ENCODE measurements at places on chromosomes 16 and 17.

GRCh38 chr17:37231887-37232286 lies 143.9 kb upstream of the C17orf78 start:
- H3K4me1 ChIP-seq, result peaks cover 2% of the 10 kb centered on the region
- H3K4me3 ChIP-seq, result no peak overlapping the region
- H3K27me3 ChIP-seq, result no peaks in the 10 kb centered on the region
- DNase-seq, result no peak
- H3K27ac ChIP-seq, result no peak overlapping the region

GRCh38 chr17:14310605-14311004 lies 9.7 kb downstream of the HS3ST3B1 start:
- H3K4me1 ChIP-seq, result peaks cover 32% of the 10 kb centered on the region
- H3K36me3 ChIP-seq, result peaks cover 8% of the 10 kb centered on the region
- H3K27ac ChIP-seq, result peak overlapping the region; percentile 82
- DNase-seq, result no peak
- no peaks in the 10 kb centered on the region for H3K27me3 ChIP-seq

DNA sequence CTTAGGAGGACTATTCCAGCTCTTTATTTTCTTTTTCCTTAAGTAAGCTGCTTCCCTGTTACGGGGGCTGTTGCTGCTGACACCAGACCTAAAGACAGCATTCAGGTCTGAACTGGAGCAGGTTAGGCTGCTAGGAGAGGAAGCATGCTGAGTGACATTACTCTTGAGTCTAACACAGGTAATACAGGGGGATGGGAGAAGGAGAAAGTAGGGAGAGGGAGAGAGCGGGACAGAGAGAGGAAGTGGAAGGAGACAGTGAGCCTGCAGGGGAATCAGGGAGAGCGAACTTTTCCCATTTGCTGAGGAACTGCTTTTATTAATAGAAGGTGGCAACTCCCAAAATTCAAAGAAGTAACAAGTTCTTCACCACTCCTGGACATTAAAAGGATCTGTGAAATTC lies 130.9 kb downstream of the PARN start:
- peak overlapping the region; percentile 43 for H3K27ac ChIP-seq
- H3K4me3 ChIP-seq, result no peak overlapping the region
- H3K27me3 ChIP-seq, result no peaks in the 10 kb centered on the region
- peaks cover 27% of the 10 kb centered on the region for H3K4me1 ChIP-seq

GRCh38 chr17:77437747-77438146 lies 297.0 kb downstream of the SEC14L1 start:
- no peaks in the 10 kb centered on the region for H3K36me3 ChIP-seq
- no peaks in the 10 kb centered on the region for H3K27me3 ChIP-seq
- no peak for DNase-seq
- peak overlapping the region; percentile 99 for H3K27ac ChIP-seq

- H3K36me3 ChIP-seq, result no peaks in the 10 kb centered on the region
- DNase-seq, result no peak
- H3K4me1 ChIP-seq, result peaks cover 8% of the 10 kb centered on the region
- H3K27me3 ChIP-seq, result no peaks in the 10 kb centered on the region
- H3K4me3 ChIP-seq, result peak overlapping the region; percentile 49
Observed at GRCh38 chr17:62706598-62707424, 79.3 kb downstream of the MRC2 start.

DNA sequence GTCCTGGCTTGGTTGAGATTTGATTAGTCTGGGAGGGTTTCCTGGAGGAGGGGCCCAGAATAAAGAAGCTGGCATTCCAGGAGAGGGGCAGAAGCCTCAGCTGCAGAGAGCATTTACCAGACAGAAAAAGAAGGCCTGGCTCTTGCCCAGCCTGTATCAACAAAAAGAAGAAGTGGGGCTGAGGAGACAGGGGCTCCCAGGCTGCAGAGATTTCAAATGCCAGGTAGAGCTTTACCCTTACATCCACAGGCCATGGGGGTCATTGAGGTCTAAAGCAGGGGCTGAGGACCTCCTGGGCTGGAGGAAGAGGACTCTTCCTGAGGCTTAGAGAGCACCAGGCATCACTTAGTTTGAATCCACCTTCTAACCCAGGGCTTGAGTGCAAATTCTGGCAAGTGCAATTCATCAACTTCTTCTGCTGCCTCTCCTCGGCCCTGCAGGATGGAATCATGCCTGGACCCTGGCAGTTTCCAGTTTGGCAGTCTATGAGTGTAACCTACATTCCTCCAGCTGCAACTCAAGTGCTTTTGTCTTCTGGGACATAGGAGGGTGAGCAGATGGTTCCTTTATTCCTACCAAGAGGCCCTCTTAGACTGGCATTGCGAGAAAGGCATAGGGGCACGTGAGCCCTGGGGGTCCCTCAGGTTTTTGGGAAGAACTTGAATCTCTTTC lies 15.3 kb downstream of the CA7 start:
- no peak overlapping the region for H3K4me3 ChIP-seq
- H3K4me1 ChIP-seq, result peaks cover 5% of the 10 kb centered on the region
- H3K27ac ChIP-seq, result no peak overlapping the region
- DNase-seq, result no peak

DNA sequence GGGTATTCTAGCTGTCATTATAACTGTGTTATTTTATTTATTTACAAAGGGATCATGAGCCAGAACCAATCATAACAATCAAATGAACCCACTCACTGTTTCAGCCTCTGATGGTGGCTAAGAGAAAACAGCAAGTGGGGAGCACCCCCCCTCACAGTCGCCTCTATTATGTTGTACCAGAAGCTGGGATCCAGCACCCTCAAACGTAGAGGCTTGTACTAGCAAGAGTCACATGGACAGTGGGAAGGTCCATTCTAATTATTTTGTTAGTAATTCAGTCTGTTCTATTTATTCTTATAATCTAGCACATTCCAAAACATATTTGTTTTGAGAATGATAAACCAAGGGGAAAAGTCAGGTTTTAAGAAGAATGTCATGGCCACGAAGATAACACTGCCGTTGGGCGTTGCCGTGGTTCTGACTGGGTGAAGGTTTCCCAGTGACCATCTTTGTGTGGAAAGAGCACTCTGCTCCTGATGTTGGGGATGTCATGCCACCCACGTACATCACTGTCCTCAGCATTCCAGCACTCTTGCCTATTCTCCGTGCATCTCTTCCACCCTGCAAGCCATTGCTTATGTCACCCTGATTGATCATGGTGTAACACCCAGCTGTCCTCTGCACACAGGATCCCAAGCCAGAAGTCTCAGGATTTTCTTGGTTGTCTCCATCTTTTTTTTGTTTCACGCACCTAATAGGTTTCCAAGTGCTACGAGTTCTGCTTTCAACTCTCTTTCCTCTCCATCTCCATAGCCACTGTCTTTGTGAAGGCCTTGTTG lies 205.8 kb downstream of the PRKCA start:
- H3K4me1 ChIP-seq, result peaks cover 40% of the 10 kb centered on the region
- H3K27me3 ChIP-seq, result no peaks in the 10 kb centered on the region
- no peak overlapping the region for H3K4me3 ChIP-seq

DNA sequence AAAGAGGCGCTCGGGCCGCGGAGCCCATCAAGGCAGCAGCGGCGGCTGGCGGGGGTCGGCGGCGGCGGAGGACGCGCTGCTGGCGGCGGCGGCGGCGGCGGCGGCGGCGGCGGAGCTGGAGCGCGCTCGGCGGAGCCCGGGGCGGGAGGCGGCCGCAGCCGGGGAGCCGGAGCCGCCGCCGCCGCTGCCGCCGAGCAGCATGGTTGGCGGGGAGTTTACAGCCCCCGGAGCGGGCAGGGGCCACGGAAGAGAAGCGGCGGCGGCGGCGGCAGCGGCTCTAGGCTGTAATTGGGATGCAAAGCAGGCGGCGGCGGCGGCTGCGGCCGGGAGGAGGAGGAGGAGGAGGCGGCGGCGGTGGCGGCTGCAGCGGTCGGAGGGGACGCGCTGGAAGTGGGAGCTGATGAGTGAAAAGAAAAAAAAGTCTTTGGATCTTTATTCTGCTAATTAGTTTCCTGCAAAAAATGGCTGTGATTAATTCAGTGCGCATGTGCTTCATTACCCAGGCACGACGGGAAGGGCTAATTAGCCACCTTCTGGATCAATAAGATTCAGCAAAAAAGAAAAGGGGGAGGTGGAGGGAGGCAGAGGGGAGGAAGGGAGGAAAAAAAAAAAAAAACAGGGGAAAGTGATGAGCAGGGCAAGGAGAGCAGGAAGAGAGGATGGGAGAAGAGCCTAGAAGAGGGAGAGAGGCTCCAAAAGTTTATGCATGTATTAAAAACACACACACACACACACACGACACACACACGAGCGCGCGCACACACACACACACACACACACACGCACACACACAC lies 10.9 kb upstream of the ZFHX3 start:
- peaks cover 29% of the 10 kb centered on the region for H3K4me1 ChIP-seq
- H3K27me3 ChIP-seq, result peaks cover 66% of the 10 kb centered on the region
- no peak for DNase-seq
- peak overlapping the region; percentile 93 for H3K4me3 ChIP-seq

- H3K27me3 ChIP-seq, result peaks cover 57% of the 10 kb centered on the region
- peaks cover 3% of the 10 kb centered on the region for H3K36me3 ChIP-seq
- H3K4me1 ChIP-seq, result peaks cover 32% of the 10 kb centered on the region
Observed at GRCh38 chr17:61400066-61400716, 548 bp downstream of the TBX2 start.

DNA sequence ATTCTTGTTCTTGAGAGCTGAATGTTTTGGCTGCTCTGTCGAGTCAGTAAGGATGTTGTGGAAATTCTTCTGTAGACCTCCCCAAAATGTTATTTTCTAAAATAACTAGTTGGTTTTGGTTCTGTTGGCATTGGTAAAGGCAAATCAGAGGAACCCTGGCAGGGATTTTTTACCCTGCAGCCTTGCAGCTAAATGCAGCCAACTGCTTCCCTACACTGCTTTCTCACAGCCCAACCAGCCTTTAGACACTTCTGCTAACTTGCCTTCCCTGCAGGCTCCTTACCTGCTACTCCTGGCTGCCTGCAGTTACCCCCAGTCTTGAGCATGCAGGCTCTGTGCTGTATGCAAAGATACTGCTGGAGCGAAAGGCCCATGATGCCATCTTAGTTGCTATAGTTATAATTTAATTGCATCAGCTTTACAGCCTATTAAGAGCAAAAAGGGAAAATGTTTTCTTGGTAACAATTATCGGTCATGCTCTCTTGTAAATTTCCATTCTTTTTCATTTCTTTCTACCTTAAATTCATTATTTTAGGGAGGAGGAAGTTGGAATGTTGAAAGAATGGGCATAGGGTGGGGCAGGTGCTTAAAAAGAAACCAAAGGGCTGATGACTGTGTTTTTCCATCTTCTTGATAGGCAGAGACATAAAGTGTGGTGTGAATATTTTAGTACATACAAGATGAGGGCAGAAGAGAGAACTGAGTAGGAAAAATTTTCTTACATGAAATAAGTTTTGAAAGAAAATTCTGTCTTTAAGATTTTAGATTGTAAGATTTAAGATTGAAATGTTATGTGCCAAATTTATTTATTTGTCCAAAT lies 20.0 kb downstream of the NUP93 start:
- no peak overlapping the region for H3K27ac ChIP-seq
- H3K27me3 ChIP-seq, result no peaks in the 10 kb centered on the region
- H3K4me1 ChIP-seq, result peaks cover 19% of the 10 kb centered on the region
- H3K36me3 ChIP-seq, result peaks cover 5% of the 10 kb centered on the region
